Cerebellar cortex (tissue), 1 donor: ENCODE measurements at places on chromosomes 1 and 21.

DNA sequence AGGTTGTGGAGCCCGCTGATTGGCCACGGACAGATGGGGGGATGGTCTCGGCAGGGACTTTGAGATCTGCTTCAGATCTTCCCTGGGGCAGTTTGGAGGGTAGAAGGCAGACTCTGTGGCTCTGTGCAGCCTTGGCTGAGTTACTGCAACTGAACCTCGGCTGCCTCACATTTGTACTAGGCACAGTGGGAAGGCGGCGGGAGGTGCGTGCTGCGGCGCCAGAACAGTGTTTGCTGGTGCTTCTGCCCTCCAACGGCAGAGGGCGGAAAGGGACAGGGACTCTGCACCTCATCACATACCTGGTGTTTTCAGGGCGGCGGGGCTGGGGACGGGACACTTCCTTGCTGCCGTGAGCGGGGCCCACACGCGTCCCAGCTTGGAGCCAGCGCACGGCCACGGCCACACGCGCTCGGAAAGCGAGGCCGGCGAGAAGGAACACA, 26.2 kb downstream of the SLC66A1 start:
- DNase-seq: peak; percentile 34

- DNase-seq: no peak
Measured at GRCh38 chr1:202798260-202798659, 10.0 kb downstream of the KDM5B start.

DNA sequence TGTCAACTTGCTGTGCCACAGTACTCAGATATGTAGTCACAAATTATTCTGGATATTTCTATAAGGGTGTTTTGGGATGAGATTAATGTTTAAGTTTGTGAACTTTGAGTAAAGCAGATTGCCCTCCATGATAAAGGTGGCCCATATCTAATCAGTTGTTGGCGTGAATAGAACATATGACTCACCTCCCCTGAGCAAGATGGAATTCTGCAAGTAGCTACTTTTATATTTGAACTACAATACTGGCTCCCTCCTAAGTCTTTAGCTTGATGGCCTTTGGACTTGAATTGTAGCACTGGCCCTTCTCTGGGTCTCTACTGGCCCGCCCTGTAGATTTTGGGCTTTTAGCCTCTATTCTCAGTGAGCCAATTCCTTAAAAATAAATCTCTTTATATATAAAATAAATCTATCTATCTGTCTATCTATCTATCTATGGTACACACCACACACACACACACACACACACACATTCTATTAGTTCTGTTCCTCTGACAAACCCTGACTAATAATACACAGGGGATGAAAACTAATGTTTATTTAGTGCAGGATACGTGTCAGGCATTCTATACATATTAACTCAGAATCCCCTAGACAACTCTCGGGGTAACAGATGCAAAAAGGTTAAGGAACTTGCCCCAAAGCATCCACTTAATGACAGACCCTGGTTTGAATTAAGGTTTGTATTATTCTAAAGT, 37.9 kb upstream of the PDC start:
- DNase-seq: no peak

DNA sequence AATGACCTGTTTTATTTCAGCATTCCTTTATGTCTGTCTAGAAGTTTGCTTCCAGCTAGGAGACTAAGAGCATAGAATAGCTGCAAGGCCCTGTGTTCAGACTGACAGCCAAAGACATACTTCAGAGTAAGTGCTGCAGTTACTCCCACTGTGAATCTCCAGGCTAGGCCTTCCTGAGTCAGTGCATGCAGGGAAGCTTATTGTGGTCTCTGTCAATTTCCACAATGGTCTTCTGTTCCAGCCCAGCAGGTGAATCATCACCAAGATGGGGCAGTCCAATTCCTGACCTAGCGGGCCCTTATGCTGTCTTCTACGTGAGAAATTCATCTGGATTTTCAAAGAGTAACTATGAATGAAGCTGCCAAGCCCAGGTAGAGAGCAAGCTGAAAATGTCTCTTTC, 146.3 kb upstream of the C8B start:
- DNase-seq: peak; percentile 30

- no peak for DNase-seq
Measured at GRCh38 chr1:180567654-180568053, 8.9 kb downstream of the OVAAL start.

DNA sequence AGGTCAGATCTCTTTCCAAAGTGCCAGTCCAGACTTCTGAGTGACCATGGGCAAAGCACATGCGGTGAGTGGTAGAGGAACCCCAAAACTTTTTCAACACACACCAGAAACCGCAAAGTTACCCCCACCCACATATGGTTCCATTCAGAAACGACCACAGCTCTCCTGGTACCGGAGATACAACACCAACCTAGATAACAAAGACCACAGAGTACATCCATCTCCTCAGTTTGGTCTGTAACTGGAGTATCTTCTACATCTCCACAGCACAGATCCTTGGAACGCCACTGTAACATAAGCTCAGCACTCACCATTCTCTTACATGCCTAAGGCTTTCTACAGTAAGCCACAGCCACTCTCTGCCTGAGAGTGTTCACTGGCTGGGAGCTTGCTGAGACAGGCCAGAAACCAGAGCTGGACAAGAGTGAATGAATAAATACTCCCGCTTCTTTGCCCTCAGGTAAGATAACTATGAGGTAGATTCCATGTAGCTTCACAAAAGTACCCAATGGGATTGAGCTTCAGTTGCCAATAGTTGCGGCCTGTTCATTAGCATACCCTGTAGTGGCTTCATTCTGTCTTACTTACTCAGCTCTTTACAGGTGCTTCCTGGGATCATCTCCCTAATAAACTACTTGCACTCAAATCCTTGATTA, 81.8 kb downstream of the SMYD3 start:
- no peak for DNase-seq

DNA sequence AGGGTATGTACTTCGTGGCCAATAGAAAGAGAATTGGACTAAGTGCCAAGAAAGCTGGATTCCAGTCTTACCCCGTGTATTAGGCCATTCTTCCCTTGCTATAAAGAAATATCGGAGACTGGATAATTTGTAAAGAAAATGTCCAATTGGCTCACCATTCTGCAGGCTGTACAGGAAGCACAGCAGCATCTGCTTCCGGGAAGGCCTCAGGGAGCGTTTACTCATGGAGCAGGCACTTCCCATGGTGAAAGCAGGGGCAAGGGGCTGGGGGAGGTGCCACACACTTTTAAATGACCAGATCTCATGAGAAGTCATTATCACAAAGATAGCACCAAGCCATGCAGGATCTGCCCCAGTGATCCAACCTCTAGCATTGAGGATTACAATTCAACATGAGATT, 7.8 kb upstream of the AMIGO1 start:
- no peak for DNase-seq

DNA sequence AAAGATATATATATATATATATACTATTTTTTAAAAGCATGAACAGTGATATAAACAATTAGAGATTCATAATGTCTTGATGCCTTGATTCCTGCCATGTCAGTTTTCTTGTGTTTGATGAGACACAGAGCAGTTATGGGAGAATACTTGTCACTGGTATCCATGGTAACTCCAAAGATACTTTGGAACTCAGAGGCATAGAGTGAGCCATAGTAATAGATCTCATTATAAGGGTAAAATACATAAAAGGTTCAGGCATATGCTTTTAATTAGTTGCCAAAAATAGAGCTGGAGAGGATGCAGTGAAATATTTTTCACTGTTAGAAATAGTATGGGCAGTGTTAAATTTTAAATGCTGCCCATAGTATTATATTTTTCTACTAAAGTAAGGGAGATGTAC, 134.1 kb downstream of the SYT14 start:
- no peak for DNase-seq

- no peak for DNase-seq
Measured at GRCh38 chr1:216416488-216416887, 6.8 kb downstream of the USH2A start.

- no peak for DNase-seq
Measured at GRCh38 chr1:218165701-218166114, 119.4 kb upstream of the RRP15 start.

- DNase-seq: no peak
Measured at GRCh38 chr21:46113497-46114176, 15.7 kb downstream of the COL6A2 start.

DNA sequence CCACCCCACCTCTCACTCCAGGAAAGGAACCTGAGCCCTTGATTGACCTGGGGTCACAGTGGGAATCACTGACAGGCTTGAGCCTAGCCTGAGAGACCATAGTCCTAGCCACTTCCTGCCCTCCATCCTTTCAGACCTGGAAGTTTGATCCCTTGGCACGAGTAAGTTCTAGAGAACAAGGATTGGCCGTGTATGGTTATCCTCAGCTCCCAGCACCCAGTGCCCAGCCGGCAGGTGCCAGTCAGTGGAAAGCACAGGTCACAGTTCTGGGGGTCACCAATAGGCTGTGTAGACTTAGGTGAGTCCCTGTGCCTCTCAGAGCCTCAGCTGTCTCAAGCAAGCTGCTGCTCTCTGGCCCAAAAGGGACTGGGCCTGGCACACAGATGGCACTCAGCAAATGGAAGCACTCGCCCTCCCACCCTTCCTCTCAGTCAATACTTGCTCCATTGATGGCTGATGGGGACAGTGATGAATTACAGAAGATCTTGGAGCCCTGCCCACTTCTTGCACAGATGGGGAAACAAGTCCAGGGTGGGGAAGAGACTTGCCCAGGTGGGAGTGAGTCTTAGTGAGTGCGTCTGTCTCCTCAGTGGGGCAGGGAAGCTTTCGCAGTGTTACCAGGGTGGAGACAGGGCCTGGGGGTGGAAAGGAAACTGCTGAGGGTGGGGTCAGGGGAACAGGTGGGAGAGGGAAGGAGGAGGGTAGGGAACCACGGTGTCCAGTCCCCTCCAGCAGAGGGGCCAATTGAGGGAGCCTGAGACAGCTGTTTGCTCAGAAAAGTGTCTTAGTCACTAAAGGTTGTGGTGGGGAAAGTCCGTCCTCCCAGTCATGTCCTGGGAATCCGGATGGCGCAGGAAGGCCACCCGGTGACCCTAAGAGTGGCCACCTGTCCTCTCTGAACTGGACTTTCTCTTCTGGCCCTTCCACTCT, 2.6 kb upstream of the KCNQ4 start:
- no peak for DNase-seq

DNA sequence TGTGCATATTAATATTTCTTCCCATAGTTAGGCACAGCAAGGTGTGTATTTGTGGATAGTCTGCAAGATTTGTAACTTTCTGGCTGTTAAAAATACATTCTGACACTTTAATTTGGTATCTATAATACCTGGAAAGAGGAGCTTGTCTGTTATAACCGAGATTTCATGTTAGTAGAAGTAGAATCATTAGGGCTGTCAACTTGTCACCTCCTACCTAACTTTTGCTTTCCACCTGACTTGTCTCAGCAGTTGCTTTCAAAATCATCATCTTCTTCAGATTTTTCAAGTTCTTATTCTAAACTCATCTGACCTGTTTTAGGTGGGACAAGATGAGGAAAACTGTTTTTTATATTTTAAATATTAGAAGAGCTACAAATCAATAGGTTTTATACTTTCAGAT, 11.0 kb downstream of the RWDD3 start:
- no peak for DNase-seq

DNA sequence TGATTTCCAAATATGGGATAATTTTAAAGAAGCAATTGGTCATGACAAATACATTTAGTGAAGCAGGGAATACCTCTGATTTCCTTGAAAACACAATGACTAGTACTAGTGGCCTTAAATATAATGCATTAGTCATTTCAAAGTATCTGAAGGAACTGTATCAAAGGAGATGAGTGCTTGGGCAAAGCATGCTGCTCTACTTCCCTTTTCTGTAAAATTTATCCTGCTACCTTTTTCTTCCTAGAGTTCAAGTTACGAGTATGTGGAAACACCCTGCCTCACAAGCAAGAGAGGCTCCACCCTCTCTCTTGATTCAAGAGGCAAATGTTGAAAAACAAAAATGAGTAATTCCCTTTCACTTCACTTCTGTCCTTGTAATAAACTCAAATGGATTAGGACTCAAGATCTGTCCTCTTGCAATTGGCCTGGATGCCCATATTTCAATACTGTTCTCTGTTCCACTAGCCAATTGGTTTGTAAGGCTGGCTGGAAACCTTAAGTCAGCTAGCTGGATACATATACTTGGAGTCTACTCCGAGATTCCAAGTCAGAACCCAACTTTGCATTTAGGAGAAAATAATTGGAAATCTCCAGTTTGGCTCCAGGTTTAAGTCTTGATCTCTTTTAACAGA, 92.5 kb downstream of the CDC42BPA start:
- DNase-seq: no peak

GRCh38 chr1:1320666-1321448, 3.6 kb downstream of the INTS11 start:
- no peak for DNase-seq

DNA sequence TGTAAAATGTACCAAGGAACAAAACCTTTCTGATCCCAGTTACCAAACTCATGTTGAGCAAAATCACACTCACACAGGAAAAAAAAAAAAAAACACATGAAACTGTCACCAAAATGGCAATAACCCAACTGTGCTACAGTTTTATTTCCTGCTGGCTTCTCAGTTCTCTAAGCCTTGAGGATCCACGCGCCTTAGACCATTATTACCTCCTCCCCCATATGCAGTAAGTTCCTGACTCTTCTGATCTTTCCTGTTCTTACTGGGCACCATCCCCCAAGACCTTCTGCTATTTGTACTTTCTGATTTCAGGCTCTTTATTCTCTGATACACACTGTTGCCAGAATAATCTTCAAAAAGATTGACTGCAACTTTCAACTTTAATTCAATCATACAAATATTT, 79.6 kb downstream of the SLC45A1 start:
- DNase-seq: no peak

DNA sequence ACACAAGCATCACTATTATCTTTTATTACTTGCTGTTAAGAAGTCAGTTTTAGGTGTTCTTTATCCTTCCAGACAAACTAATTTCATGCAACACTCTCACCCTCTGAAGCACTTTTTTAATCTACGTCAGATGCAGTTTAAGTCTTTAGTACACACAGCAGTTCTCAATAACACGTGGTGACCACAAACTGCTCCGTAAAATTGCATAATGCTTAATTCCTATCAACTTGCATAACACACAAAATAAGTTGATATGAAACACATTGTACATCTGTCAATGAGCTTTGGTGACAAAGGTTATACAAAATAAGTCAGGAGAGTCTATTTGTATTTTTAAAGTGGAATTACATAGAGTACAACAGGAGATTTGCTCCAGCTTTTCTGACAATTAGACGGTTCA, 140.9 kb upstream of the ETS2 start:
- no peak for DNase-seq
